ENCODE measurements at places on chromosomes 12 and 14. TPM values are rescaled to one million over a fixed set of nuclear protein-coding genes. Genes with fewer than 3 reads are reported as not detected.

Gene DHRS2
- total RNA-seq = 0.77 TPM

Gene CACNA2D4
- 49.8 TPM for total RNA-seq

Gene OR4E2
- not detected for total RNA-seq

Gene LRP1-AS
- total RNA-seq = 3.4 TPM

Gene HOXC13
- total RNA-seq = not detected

Gene GPD1
- total RNA-seq = 28.3 TPM

Gene ZDHHC22
- 5.6 TPM for total RNA-seq

Gene KLRC4
- not detected for total RNA-seq

Gene CD27
- not detected for total RNA-seq

Gene NEUROD4
- total RNA-seq = 367 TPM

Gene ATF1
- 26.6 TPM for total RNA-seq

Gene CLEC2A
- 1.1 TPM for total RNA-seq

Gene CFAP251
- 6.0 TPM for total RNA-seq

Gene TSPAN19
- 0.22 TPM for total RNA-seq

Gene SALL2
- 35.7 TPM for total RNA-seq

Gene FITM1
- 11.4 TPM for total RNA-seq

Gene SOCS2
- 39.3 TPM for total RNA-seq

Gene SDR39U1
- total RNA-seq = 32.4 TPM

Gene PLBD1
- total RNA-seq = 13.8 TPM

Gene NKX2-1
- total RNA-seq = not detected

Gene NRL
- total RNA-seq = 394 TPM

Gene LTBP2
- 49.8 TPM for total RNA-seq

Gene GLIPR1
- 12.7 TPM for total RNA-seq

Gene IL26
- not detected for total RNA-seq

Gene DDX55
- total RNA-seq = 30.7 TPM

Gene PLEKHD1
- 2.0 TPM for total RNA-seq

Gene MGP
- total RNA-seq = 186 TPM

Gene TAMALIN
- total RNA-seq = 7.5 TPM

Gene TMCC3
- total RNA-seq = 10.1 TPM

Data from camera-type eye (tissue), 1 donor.